ENCODE measurements at places on chromosomes 5 and 9. TPM values are rescaled to one million over a fixed set of nuclear protein-coding genes. Genes with fewer than 3 reads are reported as not detected.

TMEM203 gene
- 24.5 TPM for total RNA-seq

IRX1 gene
- not detected for total RNA-seq

ARID3C gene
- total RNA-seq, result 8.8 TPM

COL5A1 gene
- total RNA-seq, result 2.8 TPM

GABBR2 gene
- not detected for total RNA-seq

CDX1 gene
- 0.15 TPM for total RNA-seq

DCAF12 gene
- total RNA-seq, result 14.4 TPM

AGXT2 gene
- 50.8 TPM for total RNA-seq

DMRTA1 gene
- total RNA-seq, result 6.9 TPM

DMRT2 gene
- not detected for total RNA-seq

Data from left lobe of liver (tissue), 2 donors.